ENCODE measurements at places on chromosomes 6 and 20.

GRCh38 chr6:33000055-33000454, 9.3 kb downstream of the HLA-DOA start:
- no peak for DNase-seq

DNA sequence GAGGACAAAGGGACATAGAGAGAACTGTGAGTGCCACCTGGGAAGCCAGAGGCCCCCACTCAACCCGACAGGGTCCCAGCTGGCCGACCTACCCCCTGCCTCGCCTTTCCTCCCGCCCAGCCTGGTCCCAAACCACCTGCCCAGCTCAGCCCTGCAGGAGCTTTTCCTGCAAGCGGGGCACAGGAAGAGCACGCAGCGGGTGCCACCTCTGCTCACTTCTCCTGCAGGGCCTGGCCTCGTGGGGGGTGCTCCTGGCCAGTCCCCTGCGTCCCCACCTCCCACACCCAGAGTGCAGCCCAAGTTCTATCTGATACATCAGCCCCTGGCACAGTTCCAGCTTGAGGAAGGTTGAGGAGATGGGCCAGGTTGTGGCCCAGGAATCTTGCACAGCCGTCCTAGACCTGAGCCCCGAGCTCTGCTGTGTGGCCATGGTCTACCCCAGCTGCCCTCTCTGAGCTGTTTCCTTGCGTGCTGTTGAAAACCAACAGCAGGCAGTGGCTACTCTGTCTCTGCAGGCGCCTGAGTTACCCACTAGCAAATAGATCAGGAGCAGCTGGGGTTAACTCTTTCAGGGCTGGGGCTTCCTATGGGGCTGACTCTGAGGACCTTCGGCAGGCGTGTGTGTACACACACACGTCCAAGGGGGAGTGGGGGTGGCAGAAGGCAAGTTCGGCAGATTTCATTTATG, 1.7 kb downstream of the NECAB3 start:
- DNase-seq: no peak

DNA sequence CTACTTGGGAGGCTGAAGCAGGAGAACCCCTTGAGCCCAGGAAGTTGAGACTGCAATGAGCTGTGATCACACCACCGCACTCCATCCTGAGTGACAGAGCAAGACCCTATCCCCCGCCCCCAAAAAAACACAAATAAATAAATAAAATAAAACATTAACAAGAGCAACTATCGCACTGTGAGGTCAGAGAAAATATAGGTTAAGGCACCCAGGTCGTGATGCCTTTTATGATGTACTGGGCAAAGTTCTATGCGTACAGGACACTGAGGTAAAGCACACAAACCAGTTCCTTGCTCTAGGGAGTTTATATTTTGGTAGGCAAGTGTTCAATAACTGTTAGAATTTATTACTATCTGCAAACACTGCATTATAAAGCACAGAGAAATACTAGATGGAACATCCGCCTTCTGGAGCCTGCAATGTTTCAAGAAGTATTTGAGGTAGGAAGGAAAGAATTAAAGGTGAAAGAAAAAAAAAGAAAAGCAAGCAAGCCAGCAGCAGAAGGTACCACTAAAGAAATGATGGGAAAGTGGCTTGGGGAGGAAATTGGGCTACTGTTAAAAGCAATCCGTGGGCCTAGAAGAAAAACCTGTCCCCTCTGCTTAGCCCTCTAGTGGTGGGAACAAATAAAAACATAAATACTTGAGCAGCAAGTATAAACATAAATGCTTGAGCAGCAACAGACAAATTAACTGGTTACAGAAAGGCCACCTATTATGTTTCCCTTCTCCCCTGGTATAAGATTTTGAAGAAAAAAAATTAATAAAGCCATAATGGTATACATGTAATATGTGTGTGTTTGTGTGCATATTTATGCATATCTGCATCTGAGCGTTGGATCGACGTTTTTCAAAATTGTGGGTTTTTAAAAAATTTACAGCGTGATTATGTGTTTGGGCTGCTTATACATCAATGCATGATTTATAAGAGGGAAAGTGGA, 128.0 kb downstream of the PHACTR1 start:
- peak; percentile 21 for DNase-seq

DNA sequence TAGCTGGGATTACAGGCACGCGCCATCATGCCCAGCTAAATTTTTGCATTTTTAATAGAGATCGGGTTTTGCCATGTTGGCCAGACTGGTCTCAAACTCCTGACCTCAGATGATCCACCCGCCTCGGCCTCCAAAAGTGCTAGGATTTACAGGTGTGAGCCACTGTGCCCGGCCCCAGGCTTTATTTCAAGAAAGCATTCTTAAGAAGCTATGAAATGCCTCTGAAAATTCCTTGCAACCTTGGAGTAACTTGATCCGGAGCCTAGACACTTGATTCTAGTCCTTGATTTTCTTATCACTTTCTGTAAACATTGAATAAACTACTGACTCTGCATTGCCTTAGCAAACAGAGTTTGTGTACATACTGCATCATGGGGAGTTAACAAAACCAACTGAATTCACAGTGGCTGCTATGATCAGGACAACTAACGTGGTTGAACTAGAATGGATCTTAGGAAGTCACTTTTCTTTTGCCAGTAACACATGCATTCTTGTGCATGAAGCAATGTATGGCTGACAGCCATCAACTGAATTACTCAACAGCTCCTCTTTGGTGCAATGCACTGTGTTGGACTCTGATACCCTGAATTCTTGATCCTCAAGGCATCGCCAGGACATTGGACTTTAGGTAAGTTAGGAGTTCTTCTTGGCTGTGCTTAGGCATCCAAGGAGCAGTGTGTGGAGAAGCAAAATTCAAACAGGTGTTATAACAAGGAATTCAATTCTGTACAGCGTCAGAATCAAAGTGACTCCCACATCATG, 102.8 kb upstream of the TMEM170B start:
- DNase-seq: peak; percentile 91

- no peak for DNase-seq
Measured at GRCh38 chr20:53074811-53075314, 102.7 kb downstream of the TSHZ2 start.

DNA sequence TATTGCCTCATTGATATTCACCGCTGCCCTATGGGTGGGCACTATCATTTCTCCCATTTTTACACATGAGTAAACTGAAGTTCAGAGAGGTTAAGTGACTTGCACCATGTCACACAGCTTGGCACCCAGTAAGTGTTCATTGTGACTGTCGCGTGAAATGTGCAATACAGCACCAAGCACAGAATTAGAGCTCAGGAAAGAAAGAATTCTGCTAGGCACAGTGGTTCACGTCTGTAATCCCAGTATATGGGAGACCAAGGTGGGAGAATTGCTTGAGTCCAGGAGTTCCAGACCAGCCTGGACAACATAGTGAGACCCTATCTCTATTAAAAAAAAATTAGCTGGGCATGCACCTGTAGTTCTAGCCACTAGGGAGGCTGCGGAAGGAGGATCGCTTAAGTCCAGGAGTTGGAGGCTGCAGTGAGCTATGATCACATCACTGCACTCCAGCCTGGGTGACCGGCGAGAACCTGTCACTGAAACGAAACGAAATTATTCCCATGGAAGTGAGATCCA, 626 bp downstream of the SLC13A3 start:
- no peak for DNase-seq

DNA sequence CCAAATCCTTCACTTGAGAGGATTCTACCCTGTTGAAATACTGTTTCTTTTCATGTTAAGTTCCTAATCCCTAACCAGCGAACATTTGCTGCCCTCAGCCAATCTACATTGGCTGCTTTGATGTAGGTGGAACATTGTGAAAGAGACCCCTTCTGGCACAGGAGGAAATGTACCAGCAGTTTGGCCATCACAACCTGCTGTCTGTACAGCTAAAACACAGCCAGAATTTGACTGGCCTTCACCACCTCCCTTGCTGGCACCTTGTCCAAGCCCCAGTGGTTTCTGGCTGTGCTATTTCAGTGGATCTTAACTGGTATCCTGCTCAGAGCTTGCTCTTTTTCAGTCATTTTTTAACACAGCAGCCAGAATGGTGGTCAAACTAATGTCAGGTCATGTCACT, 202.1 kb upstream of the EPHA7 start:
- DNase-seq: no peak

DNA sequence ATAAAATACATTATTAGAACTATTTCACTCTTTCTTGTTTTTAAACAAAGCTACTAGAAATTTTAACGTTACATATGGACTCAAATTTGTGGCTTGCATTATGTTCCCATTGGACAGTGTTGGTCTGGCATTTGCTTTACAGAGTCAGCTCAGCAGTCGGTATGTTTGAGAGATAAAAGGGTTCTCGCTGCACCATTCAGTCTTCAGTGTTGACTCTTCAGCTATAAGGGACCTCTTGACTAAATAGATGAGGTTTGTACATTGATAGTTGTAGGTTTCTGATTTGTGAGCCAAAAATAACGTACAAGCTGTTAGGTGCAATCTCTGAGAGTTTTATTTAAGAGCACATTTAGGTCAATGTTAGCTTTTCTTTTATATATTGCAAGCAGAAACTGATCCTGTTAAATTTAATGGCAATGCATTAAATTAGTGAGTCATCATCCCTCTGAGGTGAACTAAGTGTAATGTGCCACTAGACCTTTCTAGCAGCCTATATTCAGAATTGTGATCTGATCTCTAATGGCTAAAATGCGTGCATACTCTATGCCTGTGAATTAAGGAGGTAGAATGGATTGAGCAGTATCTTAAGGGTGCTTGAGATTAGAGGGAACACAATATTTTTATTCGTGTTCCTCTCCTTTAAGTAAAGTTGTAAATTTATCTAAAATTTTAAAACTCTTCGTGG, 485.6 kb upstream of the SYNCRIP start:
- DNase-seq: peak; percentile 25

DNA sequence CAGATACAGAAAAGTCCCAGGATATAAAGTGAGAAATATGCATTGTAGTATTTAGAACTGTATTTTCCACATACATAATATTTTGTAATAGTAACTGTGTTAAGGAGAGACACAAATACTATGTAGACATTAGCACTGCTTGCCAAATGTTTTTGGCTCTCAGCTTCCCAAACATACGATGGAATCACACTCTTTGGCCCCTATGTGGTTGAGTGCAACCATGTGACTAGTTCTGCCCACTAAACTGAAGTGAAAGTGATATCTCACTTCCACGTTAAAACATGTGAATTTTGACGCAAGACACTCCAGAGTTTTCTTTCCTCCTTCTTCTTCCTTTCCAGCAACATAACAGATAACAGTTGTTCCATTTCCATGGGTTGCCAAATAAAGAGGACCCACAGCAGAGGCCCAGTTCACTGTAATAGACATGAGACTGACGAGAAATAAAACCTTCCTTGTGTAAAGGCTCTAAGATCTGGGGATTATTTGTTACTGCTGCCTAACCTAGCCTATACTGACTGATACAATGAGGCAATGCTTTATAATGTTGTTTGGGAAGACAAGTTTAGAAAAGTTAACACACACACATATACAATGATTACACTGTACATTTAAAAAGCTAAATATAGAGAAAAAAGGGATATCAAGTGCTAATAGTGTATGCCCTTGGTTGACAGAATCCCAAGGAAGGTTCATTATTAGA, 97.2 kb downstream of the PTPRT start:
- DNase-seq: no peak

GRCh38 chr6:157068691-157069324, 254.5 kb downstream of the TMEM242 start:
- DNase-seq: no peak

GRCh38 chr6:170438861-170439260, 114.2 kb downstream of the PSMB1 start:
- no peak for DNase-seq

GRCh38 chr20:56211051-56211450, 37.5 kb upstream of the MC3R start:
- no peak for DNase-seq

- no peak for DNase-seq
Measured at GRCh38 chr20:1754306-1754705, 96.7 kb upstream of the SIRPG start.

DNA sequence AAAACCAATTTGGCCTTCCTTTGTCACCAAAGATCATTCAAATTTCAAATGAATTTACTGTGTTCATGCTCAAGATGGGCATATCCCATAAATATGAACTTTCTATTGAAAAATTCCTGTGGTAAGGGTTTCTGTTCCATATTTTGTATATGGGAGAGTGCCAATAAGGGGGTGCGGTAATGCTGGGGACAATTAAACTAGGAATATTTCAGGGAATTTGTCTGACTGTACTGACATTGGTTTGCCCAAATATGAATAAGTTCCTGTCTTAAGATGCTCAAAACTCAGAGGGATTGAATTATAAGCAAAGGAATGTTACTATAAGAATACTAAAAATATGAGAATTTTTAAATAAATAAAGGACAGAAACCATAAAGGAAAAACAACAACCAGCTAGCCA, 553.0 kb upstream of the MARCKS start:
- DNase-seq: no peak

GRCh38 chr6:162705736-162706135, 21.8 kb downstream of the PRKN start:
- DNase-seq: no peak

DNA sequence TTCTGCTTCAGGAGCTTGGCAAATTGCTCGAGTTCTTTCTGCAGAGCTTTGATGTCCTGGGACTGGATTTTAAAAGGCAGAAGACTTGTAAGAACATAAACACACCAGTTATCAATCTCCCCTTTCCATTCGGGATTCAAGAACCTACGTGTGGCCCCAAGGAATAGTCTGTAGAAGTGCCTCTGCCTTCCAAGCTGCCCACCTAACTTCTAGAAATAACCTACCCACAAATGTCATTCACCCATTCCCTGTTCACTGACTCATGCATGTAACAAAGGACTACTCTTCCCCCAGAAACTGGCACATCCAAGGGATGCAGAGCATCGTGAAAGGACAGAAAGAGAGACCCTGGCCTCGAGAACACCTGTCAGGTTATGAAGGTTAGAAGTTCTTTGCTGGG, 4.5 kb downstream of the POU5F1 start:
- no peak for DNase-seq

- no peak for DNase-seq
Measured at GRCh38 chr20:19928328-19929011, 88.7 kb upstream of the NAA20 start.

DNA sequence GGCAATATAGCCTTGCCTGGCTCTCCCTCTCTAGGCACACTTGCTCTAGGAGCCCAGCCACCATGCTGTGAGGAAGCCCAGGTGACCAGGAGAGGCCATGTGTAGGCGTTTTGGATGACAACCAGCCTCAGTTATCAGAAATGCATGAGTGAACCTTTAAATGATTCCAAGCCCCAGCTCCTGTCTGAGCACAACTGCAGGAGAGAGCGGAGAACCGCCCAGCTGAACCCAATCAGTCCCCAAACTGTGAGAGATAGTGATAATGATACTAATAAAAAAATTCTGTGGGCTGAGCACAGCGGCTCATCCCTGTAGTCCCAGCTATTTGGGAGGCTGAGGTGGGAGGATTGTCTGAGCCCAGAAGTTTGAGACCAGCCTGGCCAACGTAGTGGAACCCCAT, 83.8 kb upstream of the TOX2 start:
- DNase-seq: no peak

GRCh38 chr6:10535193-10535592, 14.0 kb downstream of the GCNT2 start:
- DNase-seq: no peak

GRCh38 chr6:54100411-54101006, 10.7 kb upstream of the MLIP start:
- DNase-seq: no peak

- no peak for DNase-seq
Measured at GRCh38 chr6:106749609-106750008, 120.2 kb downstream of the QRSL1 start.

All from LNCaP clone FGC (cell line).